ENCODE measurements at places on chromosomes 13 and 19.
A peak's percentile ranks its signal among the peaks of the same experiment; 100 is the strongest.

GRCh38 chr19:8605514-8605913 is 5.0 kb downstream of the ADAMTS10 start:
- H3K27ac ChIP-seq, result no peak overlapping the region
- DNase-seq, result no peak
- no peak overlapping the region for H3K4me3 ChIP-seq
- peaks cover 14% of the 10 kb centered on the region for H3K36me3 ChIP-seq
- H3K4me1 ChIP-seq, result no peaks in the 10 kb centered on the region
- no peaks in the 10 kb centered on the region for H3K27me3 ChIP-seq

DNA sequence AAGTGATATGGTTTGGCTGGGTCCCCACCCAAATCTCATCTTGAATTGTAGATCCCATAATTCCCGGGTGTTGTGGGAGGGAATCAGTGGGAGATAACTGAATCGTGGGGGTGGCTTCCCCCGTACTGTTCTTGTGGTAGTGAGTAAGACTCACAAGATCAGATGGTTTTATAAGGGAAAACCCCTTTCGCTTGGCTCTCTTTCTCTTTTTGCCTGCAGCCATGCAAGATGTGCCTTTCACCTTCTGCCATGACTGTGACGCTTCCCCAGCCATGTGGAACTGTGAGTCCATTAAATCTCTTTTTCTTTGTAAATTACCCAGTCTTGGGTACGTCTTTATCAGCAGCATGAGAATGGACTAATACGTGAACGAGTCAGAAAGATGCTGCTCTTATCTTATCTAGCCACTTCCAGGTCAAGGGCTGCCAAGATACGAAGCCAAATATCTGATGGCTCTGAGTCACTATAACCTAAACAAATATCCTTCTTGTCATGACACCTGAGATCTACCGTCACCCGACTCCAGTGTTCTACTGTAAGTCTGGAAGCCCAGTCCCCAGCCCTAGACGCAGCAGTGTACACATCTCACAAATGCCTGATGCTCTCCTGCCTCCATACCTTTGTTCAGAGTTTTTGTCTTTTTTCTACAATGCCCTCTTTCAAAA is 45.9 kb downstream of the SLC15A1 start:
- no peak overlapping the region for H3K27ac ChIP-seq
- DNase-seq, result no peak
- H3K4me3 ChIP-seq, result no peak overlapping the region
- peaks cover 7% of the 10 kb centered on the region for H3K27me3 ChIP-seq
- no peaks in the 10 kb centered on the region for H3K4me1 ChIP-seq

GRCh38 chr13:44103429-44104196 is 223.9 kb downstream of the LACC1 start:
- H3K27me3 ChIP-seq, result no peaks in the 10 kb centered on the region
- no peak overlapping the region for H3K4me3 ChIP-seq
- no peak overlapping the region for H3K27ac ChIP-seq
- DNase-seq, result no peak
- H3K36me3 ChIP-seq, result no peaks in the 10 kb centered on the region
- H3K4me1 ChIP-seq, result no peaks in the 10 kb centered on the region

GRCh38 chr13:24110011-24110410 is 50.5 kb upstream of the SPATA13 start:
- no peak overlapping the region for H3K27ac ChIP-seq
- no peak for DNase-seq
- no peak overlapping the region for H3K4me3 ChIP-seq
- no peaks in the 10 kb centered on the region for H3K36me3 ChIP-seq
- no peaks in the 10 kb centered on the region for H3K4me1 ChIP-seq
- H3K27me3 ChIP-seq, result no peaks in the 10 kb centered on the region

GRCh38 chr19:46713781-46714443 is 3.0 kb downstream of the PRKD2 start:
- peaks cover 14% of the 10 kb centered on the region for H3K36me3 ChIP-seq
- H3K27me3 ChIP-seq, result no peaks in the 10 kb centered on the region
- peak overlapping the region; percentile 36 for H3K4me3 ChIP-seq
- no peak overlapping the region for H3K27ac ChIP-seq
- H3K4me1 ChIP-seq, result peaks cover 43% of the 10 kb centered on the region

DNA sequence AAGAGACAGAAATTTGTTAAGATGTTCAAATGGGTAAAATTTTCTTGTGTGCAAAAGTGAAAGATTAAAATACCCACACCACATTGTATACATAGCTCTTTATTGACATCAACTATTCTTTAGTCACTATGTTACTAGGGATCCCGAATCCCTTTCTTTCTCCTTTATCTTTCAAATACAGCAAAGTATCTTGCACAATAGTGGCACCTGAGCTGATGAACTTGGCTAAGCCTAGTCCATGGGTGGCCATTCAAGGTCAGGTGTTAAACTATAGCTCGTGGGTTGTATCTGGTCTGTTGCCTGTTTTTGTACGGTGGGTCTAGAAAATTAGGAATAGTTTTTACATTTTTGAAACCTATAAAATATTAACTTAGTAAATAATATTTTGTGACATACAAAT is 210.9 kb downstream of the SLITRK6 start:
- H3K27ac ChIP-seq, result no peak overlapping the region
- H3K4me1 ChIP-seq, result no peaks in the 10 kb centered on the region
- H3K4me3 ChIP-seq, result no peak overlapping the region

GRCh38 chr13:75685239-75685697 is 49.1 kb downstream of the LMO7 start:
- no peaks in the 10 kb centered on the region for H3K36me3 ChIP-seq
- H3K27ac ChIP-seq, result no peak overlapping the region
- no peaks in the 10 kb centered on the region for H3K4me1 ChIP-seq
- no peak overlapping the region for H3K4me3 ChIP-seq
- H3K27me3 ChIP-seq, result no peaks in the 10 kb centered on the region

- H3K27me3 ChIP-seq, result peaks cover 10% of the 10 kb centered on the region
- H3K36me3 ChIP-seq, result no peaks in the 10 kb centered on the region
- H3K27ac ChIP-seq, result no peak overlapping the region
- no peak for DNase-seq
- H3K4me1 ChIP-seq, result no peaks in the 10 kb centered on the region
Measured at GRCh38 chr13:36680913-36681312, 7.1 kb downstream of the SERTM1 start.

- no peak overlapping the region for H3K4me3 ChIP-seq
- no peak overlapping the region for H3K27ac ChIP-seq
Measured at GRCh38 chr19:3119693-3120380, 16.0 kb upstream of the GNA15 start.

DNA sequence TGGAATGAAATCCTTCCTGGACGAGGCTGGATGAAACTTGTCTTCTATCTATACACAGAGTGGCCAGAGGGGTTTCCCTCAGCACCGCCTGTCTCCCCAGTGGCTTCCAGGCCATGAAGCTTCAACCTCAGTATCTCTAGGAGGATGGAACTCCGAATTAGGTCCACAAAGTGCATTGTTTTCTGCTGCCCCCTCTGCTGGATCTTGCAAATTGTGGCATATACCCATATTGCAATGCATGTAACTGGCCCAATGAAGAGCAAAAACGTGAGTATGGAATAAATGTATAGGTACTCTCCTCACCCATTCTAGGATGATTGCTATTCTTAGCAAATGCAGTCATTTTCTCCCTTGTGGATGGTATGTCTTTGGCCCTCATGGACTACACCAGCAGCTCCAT is 14.7 kb upstream of the LILRB4 start:
- no peaks in the 10 kb centered on the region for H3K4me1 ChIP-seq
- no peak overlapping the region for H3K4me3 ChIP-seq
- no peak overlapping the region for H3K27ac ChIP-seq
- H3K36me3 ChIP-seq, result no peaks in the 10 kb centered on the region
- peak; percentile 11 for DNase-seq
